Stimulated activated CD4-positive, alpha-beta T cell treated with anti-CD3 and anti-CD28 coated beads, Interleukin-12 subunit alpha, Interleukin-12 subunit beta, amount 100 ng/mL, for 48 hours (primary cell): ENCODE measurements at places on chromosomes 13 and 19.

DNA sequence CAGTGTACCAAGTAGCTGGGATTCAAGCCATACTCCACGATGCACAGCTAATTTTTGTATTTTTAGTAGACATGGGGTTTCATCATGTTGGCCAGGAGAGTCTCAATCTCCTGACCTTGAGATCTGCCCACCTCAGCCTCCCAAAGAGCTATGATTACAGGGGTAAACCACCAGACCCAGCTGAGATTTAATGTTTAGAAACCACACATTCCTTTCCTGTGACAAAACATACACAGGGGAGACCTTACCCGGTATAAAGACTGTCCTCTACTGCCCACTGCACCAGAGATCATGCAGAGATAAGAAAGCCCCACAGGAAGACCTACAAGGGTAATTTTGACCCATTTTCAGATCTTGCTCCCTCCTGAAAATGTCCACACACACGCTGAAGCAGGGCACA, 22.8 kb upstream of the ZNF83 start:
- no peak for DNase-seq

GRCh38 chr13:98875146-98875729, 102.6 kb downstream of the DOCK9 start:
- DNase-seq = no peak

GRCh38 chr13:108950333-108951010, 321.1 kb downstream of the MYO16 start:
- no peak for DNase-seq

- DNase-seq = no peak
Observed at GRCh38 chr19:10419646-10420443, 493 bp upstream of the PDE4A start.

DNA sequence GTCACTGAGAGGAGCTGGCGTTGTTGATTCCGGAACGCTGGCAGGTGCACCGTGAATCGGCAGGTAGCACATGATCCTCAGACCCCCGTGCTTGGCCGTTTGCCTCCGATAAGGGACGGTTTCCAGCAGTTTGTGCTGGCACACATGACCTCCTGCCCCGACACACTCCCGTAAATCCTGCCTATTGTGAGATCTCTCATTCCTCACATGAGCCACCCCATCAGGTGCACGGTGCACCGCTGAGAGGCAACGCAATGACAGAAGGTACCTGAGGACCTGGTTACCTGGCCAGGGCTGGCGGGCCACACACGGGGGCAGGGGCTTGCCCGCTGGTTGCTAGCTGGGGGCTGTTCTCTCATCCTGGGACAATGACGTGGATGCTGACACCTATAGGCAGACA, 2.1 kb upstream of the ADPRHL1 start:
- DNase-seq = no peak

DNA sequence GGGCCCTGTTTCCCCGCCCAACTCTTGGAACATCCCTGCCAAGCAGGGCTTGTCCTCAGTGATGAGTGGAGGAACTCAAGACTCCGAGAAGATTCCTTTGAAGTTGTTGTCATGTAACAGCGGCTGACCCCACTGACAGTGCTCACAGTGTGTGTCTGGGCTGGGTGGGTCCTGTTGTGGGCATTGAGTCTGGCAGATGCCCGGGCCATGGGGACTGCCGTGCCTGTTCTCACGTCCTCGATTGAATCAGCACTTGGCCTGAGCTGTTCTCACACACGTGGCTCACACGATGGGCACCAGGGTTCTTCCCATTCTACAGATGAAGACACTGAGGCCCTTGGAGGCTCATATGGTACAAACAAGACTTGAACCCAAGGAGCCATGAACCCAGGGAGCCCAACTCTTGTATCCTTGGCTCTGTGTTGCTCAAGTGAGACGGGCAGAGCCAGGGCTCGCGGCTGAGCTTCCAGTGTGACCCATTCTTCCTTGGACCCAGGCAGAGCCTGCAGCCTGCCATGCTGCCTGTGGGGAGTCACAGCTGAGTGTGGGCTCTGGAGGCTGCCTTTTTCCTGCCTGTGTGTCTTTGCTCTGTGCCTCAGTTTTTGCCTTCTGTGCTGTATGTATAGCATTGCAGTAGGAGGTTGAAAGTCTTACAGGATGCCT, 8.6 kb upstream of the EPN1 start:
- no peak for DNase-seq
